ENCODE measurements at places on chromosomes 5 and 9. TPM values are rescaled to one million over a fixed set of nuclear protein-coding genes. Genes with fewer than 3 reads are reported as not detected.

DNA sequence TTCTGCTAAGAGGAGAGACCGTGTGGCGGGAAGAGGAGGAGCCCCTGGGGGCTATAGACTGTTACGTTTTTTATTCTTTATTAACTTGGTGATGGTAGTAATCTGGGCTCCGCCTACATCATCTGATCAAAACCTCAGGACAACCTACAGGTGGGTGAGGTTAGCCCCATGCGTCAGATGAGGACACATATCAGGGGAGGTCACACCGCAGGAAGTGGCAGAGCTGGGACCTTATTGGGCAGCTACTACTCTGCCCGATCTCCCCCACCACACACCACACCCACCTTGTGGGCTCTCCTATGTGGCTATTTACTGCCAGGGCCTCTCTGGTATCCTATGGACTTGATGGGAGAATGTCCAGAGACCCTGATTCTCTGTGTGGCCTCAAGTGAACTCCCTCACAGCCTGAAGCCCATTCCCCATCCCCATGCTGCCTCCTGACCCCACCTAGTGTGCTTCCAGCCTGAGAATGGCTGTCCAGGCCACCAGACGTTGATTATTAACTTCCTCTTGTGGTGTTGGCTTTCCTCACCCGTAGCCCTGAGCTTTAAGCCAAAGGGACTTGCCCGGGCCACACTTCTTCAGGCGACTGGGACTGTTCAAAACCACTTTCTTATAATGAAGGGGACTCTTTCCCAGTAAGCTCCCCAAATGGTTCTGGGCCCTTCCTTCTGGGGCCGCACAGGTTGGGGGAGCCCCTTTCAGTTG is 8.2 kb downstream of the UNC5A start:
- H3K27me3 ChIP-seq: peaks cover 97% of the 10 kb centered on the region
- peaks cover 13% of the 10 kb centered on the region for H3K4me1 ChIP-seq
- DNase-seq: no peak
- H3K36me3 ChIP-seq: no peaks in the 10 kb centered on the region
- H3K4me3 ChIP-seq: peak overlapping the region; percentile 57
- H3K27ac ChIP-seq: no peak overlapping the region

DNA sequence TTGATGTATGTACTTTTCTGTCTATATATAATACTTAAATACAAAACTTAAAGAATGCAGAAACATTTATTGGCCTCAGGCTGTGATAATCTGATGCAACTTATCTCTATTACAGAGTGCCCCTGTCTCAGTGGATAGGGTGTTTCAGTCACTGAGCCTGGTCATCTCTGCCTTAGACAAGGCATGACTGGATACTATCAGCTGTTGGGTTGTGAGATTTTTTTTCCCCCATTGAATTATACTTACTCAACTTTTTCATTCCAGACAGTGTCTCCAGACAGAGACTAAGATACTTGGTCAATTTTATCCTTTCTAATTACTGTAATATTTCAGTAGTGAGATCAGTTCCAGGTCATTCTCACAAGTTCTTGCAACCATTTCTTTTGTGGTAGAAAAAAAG is 26.7 kb downstream of the XRCC4 start:
- no peak for DNase-seq
- H3K4me1 ChIP-seq: no peaks in the 10 kb centered on the region

DNA sequence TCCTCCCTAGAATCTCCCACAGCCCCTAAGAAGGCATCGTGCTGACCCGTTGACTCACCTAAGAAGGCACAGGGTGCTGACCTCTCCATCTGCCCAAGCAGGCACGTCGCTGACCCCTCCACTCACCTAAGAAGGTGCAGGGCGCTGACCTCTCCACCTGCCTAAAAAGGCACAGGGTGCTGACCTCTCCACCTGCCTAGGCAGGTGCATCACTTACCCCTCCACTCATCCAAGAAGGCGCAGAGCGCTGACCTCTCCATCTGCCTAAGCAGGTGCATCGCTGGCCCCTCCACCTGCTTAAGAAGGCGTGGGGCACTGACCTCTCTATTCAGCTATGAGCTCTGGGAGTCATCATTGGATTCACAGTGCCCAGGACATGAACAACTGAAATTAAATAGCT is 54.4 kb upstream of the FCN1 start:
- no peak overlapping the region for H3K27ac ChIP-seq
- no peak overlapping the region for H3K4me3 ChIP-seq
- H3K36me3 ChIP-seq: no peaks in the 10 kb centered on the region
- H3K4me1 ChIP-seq: no peaks in the 10 kb centered on the region

DNA sequence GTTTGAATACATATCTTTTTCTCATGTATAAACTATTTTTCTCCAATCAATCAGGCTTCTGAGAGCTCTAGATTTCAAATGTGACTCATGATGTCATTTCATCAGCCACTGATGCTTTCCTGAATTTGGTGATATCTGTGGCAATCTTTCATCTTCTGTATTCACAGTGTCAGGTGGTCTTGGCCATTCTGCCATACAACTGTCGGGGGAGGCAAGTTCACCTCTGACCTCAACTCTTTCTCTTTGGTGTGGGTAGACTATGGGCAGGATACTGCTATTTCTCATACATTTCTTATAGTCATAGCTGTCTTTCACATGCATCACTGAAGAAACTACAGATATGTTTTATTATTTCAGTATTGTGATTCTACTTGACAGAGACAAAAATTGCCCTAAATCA is 414.1 kb upstream of the MEF2C start:
- no peak overlapping the region for H3K4me3 ChIP-seq
- no peaks in the 10 kb centered on the region for H3K36me3 ChIP-seq
- no peaks in the 10 kb centered on the region for H3K4me1 ChIP-seq
- no peak overlapping the region for H3K27ac ChIP-seq
- no peaks in the 10 kb centered on the region for H3K27me3 ChIP-seq

DNA sequence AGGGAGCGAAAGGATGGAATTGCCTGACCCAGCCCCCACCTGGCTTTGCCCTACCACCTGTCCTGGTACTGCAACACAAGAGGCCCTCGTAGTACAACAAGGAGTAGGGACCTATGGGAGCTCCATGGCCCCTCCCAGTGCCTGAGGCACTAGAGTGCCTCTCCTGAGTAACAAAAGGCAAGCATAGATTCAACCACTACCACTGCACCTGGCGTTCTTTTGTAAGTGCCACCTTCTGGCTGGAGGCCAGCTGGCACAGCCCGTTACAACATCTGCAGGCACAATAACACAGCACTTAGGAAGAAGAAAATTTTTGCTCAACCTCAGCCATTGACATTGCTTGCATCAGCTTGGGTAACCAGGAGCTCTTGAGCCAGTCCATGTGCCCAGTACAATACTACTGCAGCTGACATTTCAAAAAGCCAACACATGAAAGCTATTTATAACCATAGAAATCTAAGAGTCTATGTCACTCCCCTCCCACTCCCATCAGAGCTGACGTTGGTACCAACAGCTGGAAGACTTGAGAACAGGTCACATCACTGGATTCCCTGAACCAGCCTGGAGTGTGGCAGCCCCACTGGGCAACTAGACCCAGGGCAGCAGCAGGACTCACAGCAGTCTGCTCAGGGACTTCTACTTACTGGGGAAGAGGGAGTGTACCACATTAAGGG is 17.7 kb upstream of the FAM174A start:
- DNase-seq: no peak
- H3K4me3 ChIP-seq: no peak overlapping the region
- H3K27ac ChIP-seq: no peak overlapping the region
- no peaks in the 10 kb centered on the region for H3K4me1 ChIP-seq
- H3K27me3 ChIP-seq: no peaks in the 10 kb centered on the region

DNA sequence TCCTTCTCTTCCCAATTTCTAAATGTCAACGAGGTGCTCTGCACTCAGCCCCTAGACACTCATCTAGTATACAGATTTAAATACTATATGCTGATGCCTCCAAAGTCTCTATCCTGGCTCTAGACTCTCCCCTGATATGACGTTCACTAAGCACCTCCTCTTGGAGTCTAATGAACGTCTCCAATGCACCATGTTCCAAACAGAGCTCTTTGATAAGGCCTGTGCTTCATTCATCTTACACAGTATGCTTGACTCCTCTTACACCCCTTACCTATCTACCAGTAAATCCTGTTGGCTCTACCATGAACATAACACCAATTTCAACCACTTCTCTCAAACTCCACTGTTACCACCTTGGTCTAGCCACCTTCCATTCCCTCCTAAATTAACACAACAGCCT is 25.7 kb downstream of the OXCT1 start:
- H3K4me1 ChIP-seq: no peaks in the 10 kb centered on the region
- H3K27ac ChIP-seq: no peak overlapping the region
- H3K36me3 ChIP-seq: peaks cover 10% of the 10 kb centered on the region
- no peaks in the 10 kb centered on the region for H3K27me3 ChIP-seq
- DNase-seq: no peak

- no peaks in the 10 kb centered on the region for H3K36me3 ChIP-seq
- H3K4me1 ChIP-seq: peaks cover 54% of the 10 kb centered on the region
- H3K4me3 ChIP-seq: peak overlapping the region; percentile 91
- no peaks in the 10 kb centered on the region for H3K27me3 ChIP-seq
- no peak for DNase-seq
Observed at GRCh38 chr5:147507480-147508126, 2.3 kb downstream of the DPYSL3 start.

Gene CTXN3
- total RNA-seq: not detected

DNA sequence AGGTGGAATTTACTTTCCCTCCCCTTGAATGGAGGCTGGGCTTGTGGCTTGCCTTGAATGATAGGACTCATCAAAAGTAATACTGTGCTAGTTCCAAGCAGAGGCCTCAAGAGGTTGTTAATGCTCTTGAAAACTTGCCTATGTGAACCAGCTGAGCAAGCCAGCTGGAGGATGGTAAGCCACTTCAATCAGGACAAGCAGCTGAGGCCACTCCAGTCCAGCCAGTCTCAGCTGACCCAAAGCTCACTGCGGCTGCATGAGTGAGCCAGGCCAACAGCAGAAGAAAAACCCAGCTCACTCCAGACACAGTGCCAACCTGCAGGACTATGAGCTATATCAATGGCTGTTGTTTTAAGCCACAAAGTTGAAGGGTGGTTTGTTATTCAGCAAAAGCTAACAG is 182.8 kb downstream of the MCTP1 start:
- H3K4me3 ChIP-seq: no peak overlapping the region
- no peak overlapping the region for H3K27ac ChIP-seq
- no peaks in the 10 kb centered on the region for H3K4me1 ChIP-seq
- DNase-seq: no peak

GRCh38 chr9:76904661-76905457 is 1.1 kb downstream of the PRUNE2 start:
- no peak for DNase-seq
- peak overlapping the region; percentile 78 for H3K27ac ChIP-seq
- no peaks in the 10 kb centered on the region for H3K36me3 ChIP-seq
- no peaks in the 10 kb centered on the region for H3K27me3 ChIP-seq
- H3K4me1 ChIP-seq: peaks cover 32% of the 10 kb centered on the region

- no peak overlapping the region for H3K27ac ChIP-seq
- H3K4me1 ChIP-seq: no peaks in the 10 kb centered on the region
- no peak overlapping the region for H3K4me3 ChIP-seq
Observed at GRCh38 chr9:27586304-27586703, 13.0 kb upstream of the C9orf72 start.

Gene FGF10
- total RNA-seq: 3.7 TPM

GRCh38 chr9:72773570-72773969 is 179.3 kb downstream of the ALDH1A1 start:
- no peak for DNase-seq
- no peaks in the 10 kb centered on the region for H3K4me1 ChIP-seq
- no peak overlapping the region for H3K27ac ChIP-seq
- no peaks in the 10 kb centered on the region for H3K27me3 ChIP-seq
- no peak overlapping the region for H3K4me3 ChIP-seq

GRCh38 chr5:15664961-15665360 is 165.0 kb downstream of the FBXL7 start:
- no peak overlapping the region for H3K27ac ChIP-seq
- H3K27me3 ChIP-seq: no peaks in the 10 kb centered on the region
- H3K4me3 ChIP-seq: no peak overlapping the region
- no peak for DNase-seq
- no peaks in the 10 kb centered on the region for H3K36me3 ChIP-seq

GRCh38 chr5:77272206-77272605 is 61.7 kb downstream of the PDE8B start:
- no peaks in the 10 kb centered on the region for H3K36me3 ChIP-seq
- H3K27me3 ChIP-seq: no peaks in the 10 kb centered on the region
- no peaks in the 10 kb centered on the region for H3K4me1 ChIP-seq
- DNase-seq: no peak

DNA sequence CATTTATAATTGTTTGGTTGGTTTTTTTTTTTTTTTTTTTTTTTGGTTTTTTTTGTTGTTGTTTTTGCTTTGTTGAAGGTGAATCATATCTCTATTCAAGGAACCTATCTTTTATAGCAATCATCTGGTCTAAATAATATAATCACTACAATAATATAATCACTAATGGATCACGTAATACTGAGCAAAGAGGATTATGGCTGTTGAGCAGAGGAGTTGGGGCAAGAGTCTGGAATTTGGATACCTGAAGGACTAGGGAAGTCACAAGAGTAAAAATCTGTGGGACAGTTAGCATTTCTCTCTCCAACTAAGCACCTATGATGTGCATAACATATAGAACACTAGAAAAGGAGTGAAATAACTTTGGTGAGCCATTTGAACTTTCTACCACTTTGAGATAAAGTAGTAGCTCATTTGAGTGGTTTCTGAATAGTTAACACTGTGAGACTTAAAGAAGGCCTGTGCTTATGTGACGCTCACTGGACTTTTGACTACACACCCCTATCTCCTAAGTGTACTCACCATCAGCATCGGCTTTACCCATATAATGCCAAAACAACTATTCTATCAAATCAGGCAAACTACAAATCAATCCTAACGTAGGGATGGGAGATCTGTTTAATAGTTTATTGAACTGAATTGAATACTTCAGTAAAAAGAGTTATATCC is 564.9 kb upstream of the TUSC1 start:
- no peak overlapping the region for H3K4me3 ChIP-seq
- no peak for DNase-seq
- no peaks in the 10 kb centered on the region for H3K27me3 ChIP-seq
- H3K4me1 ChIP-seq: no peaks in the 10 kb centered on the region
- no peak overlapping the region for H3K27ac ChIP-seq

Gene GPX3
- total RNA-seq: 3,724 TPM

DNA sequence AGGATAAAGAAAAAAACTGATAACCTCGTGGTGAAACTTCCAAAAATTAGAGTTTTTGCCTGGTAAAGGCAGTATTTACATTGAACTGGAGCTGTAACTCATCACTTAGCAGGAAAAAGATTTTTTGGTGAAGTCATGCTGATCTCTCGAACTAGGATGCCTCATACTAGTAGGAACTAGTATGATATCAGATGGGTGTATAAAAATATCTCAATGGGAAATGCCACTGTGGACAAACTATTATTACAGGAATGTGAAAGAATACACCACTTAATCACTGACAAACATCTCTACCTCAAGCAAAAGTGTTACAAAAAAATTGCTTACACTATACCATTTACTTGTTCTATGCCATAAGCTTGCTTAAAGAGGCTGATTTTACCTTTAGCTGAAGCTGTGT is 28.4 kb downstream of the RFX3 start:
- no peaks in the 10 kb centered on the region for H3K36me3 ChIP-seq
- H3K4me3 ChIP-seq: no peak overlapping the region
- no peak for DNase-seq

Data from esophagus muscularis mucosa (tissue), 4 donors.